ENCODE measurements at places on chromosomes 11 and 22.
A peak's percentile ranks its signal among the peaks of the same experiment; 100 is the strongest.

DNA sequence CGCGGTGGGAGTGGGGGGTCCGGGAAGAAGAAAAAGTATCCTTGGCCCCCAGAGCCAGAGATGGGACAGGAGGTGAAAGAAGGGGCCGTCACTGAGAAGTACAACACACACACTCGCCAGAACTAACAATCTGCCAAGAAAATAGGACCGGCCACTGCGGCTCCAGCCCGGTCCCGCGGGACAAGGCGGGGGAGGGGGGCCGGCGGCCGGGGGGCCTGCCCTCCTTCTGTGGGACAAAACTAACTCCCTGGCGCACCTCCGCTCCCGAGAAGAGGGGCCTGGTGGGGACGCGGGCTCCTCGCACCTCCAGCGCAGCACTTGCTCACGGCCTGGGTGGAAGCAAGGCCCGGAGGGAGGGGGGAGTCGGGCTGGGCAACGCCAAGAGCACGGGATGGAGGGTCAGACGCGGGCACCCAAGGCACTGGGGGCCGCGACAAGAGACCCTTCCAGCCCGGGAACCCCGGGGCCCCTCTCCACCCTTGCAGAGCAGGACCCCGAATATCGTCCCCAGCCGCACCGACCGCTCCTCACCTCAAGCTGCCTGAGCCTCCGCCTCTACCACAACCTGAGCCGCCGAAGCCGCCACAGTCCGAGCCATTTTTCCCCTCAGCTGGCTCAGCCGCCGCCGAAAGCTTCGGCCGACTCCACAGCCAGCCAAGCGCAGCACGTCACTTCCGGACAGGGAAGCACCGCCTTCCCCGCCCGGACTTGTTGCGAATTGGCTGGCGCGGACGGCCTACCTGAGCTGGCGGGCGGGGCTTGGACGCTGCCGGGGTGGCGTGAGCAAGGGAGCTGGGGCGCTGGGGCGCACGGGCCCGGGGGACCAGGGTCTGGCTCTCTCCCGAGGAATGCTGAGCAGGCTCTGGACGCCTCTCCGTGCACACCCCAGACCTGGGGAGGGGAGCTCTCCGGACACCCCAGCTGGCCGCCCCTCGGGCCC is at the start of gene PIK3C2A:
Gene PIK3C2A, minus strand, starts transcription at position 670 of the 940 bp plus-strand sequence. CDS start 38,245 bp downstream, outside the sequence.
- DNase-seq = peak; percentile 90
- peaks cover 13% of the 10 kb centered on the region for H3K4me1 ChIP-seq
- no peaks in the 10 kb centered on the region for H3K36me3 ChIP-seq
- H3K4me3 ChIP-seq = peak within 1 kb of the TSS; percentile 100

GRCh38 chr11:34194576-34195335 is 89.3 kb downstream of the NAT10 start:
- no peak for DNase-seq
- no peak overlapping the region for H3K4me3 ChIP-seq
- no peak overlapping the region for H3K27ac ChIP-seq
- H3K36me3 ChIP-seq = no peaks in the 10 kb centered on the region
- no peaks in the 10 kb centered on the region for H3K4me1 ChIP-seq

GRCh38 chr11:120389693-120390584 is 53.7 kb downstream of the ARHGEF12 start:
- no peak for DNase-seq
- H3K36me3 ChIP-seq = no peaks in the 10 kb centered on the region
- H3K4me1 ChIP-seq = no peaks in the 10 kb centered on the region

- no peaks in the 10 kb centered on the region for H3K27me3 ChIP-seq
- H3K36me3 ChIP-seq = no peaks in the 10 kb centered on the region
- no peak overlapping the region for H3K4me3 ChIP-seq
- DNase-seq = no peak
- H3K4me1 ChIP-seq = no peaks in the 10 kb centered on the region
- H3K27ac ChIP-seq = no peak overlapping the region
Observed at GRCh38 chr22:34866495-34867131, 199.3 kb upstream of the ISX start.

DNA sequence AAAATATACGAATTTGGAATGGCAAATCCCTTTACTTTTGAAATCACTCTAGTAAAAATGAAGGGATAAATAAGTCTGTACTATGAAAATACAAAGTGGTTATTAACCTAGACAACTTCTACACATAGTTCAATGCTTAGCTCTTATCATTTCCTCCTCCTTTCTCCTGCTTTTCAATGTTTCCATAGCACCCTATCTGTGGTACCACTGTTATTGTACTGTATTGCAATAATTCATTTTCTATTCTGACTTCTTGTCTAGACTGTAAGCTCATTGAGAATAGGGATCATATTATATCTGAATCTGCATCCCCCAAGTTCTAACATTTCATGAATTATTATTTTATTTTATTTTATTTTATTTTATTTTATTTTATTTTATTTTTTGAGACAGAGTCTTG is 251.4 kb downstream of the TTC28 start:
- peaks cover 3% of the 10 kb centered on the region for H3K27me3 ChIP-seq
- H3K27ac ChIP-seq = no peak overlapping the region
- no peaks in the 10 kb centered on the region for H3K36me3 ChIP-seq

DNA sequence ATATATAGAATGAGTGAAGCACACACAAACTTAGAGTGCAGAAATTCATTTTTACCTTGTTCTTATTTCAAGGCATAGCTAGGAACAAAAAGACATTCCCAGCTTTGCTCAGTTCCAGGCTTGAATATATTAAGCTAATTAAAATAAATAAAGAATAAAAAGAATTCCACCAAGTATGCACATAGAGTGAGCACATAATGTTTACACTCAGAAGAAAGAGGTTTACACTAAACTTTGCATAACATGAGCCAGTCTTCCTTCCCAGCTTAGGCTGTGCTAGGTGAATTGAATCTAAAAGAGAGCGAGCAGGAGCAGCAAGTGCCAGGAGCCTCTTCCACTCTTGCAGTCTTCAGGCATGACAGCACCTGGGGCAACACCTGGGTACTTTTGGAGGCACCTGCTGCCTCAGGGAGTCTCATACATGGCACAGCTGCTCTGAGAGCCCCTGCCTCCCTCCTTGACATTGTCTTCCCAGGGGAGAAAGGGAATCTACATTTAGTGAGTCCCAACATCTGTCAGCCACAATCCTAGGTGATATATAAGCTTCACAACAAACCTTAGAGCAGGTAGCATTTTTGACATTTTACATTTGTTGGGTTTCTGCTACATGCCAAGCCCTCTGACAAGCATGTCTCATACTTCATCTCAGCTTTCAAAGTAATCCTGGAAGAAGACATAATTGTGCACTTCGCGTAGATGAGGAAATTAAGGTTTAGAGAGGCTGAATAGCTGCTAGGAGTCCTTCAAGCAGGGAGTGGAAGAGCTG is 732.7 kb upstream of the TENM4 start:
- H3K27ac ChIP-seq = no peak overlapping the region
- no peaks in the 10 kb centered on the region for H3K27me3 ChIP-seq
- DNase-seq = no peak
- H3K4me1 ChIP-seq = no peaks in the 10 kb centered on the region

- H3K27me3 ChIP-seq = no peaks in the 10 kb centered on the region
- H3K36me3 ChIP-seq = no peaks in the 10 kb centered on the region
- DNase-seq = no peak
- no peaks in the 10 kb centered on the region for H3K4me1 ChIP-seq
Observed at GRCh38 chr11:115982666-115983065, 478.5 kb upstream of the CADM1 start.

GRCh38 chr11:118054712-118055640 is 21.9 kb upstream of the TMPRSS4 start:
- peaks cover 30% of the 10 kb centered on the region for H3K4me1 ChIP-seq
- DNase-seq = no peak
- peaks cover 16% of the 10 kb centered on the region for H3K27me3 ChIP-seq
- H3K27ac ChIP-seq = no peak overlapping the region
- H3K4me3 ChIP-seq = no peak overlapping the region
- H3K36me3 ChIP-seq = no peaks in the 10 kb centered on the region

- peaks cover 14% of the 10 kb centered on the region for H3K36me3 ChIP-seq
- H3K4me3 ChIP-seq = no peak overlapping the region
- H3K27me3 ChIP-seq = no peaks in the 10 kb centered on the region
- no peak for DNase-seq
Observed at GRCh38 chr11:34445956-34446355, 7.2 kb downstream of the CAT start.

DNA sequence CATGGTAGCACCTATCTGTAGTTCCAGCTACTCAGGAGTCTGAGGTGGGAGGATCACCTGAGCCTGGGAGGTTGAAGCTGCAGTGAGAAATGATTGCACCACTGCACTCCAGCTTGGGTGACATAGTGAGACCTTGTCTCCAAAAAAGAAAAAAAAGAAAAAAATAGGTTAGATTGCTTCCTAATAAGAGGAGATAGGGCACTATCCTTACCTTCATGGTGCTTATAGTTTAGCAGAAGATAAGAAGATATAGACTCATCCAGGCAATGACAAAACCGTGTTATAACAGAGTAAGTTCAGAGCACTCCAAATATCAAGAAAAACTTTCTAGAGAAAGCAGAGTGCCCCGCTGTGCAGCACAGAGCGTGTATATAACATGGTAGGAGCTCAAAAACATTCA is 42.1 kb downstream of the RRP8 start:
- H3K36me3 ChIP-seq = peaks cover 8% of the 10 kb centered on the region
- H3K4me3 ChIP-seq = no peak overlapping the region
- H3K4me1 ChIP-seq = no peaks in the 10 kb centered on the region
- H3K27me3 ChIP-seq = no peaks in the 10 kb centered on the region
- no peak for DNase-seq

DNA sequence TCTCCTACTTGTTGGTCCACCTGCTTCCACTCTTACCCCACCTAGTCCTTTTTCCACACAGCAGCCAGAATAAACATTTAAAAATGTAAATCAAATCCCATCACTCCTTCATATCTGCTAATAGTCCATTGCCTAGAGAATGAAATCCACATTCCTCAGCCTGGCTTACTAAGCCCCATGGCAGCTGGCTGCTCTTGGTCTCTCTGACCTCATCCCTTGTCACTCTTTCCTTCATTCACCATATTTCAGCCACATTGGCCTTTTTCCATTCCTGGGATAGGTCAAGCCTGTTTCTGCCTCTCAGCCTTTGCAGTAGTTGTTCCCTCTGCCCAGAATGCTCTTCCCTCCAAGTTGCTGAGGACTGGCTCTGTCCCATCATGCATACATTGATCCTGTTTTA is 512.8 kb downstream of the INSC start:
- H3K27ac ChIP-seq = no peak overlapping the region
- no peaks in the 10 kb centered on the region for H3K4me1 ChIP-seq
- no peaks in the 10 kb centered on the region for H3K36me3 ChIP-seq
- H3K27me3 ChIP-seq = peaks cover 2% of the 10 kb centered on the region
- no peak overlapping the region for H3K4me3 ChIP-seq
- DNase-seq = no peak

DNA sequence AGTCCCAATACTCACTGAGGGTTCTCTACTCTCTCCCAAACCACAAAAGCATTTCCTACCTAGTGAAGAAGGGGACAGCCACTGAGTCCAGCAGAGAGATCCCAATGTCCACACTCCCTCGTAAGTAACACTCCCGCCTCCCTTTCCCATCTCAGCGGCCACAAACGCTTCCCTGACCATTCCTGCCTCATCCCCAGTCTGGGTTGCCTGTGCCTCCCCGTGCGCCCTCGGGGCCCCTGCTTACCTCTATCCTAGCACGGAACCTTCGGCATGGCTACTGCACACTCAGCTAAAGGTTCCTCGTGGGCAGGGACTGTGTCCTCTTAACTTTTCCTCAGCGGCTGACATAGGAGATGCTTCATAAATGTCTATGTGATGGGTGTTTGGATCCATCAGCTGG is 1.5 kb downstream of the UPK2 start:
- no peak for DNase-seq
- H3K4me3 ChIP-seq = no peak overlapping the region
- peaks cover 35% of the 10 kb centered on the region for H3K27me3 ChIP-seq

GRCh38 chr22:37289156-37289735 is 6.9 kb downstream of the CYTH4 start:
- H3K4me1 ChIP-seq = peaks cover 2% of the 10 kb centered on the region
- DNase-seq = no peak
- no peaks in the 10 kb centered on the region for H3K27me3 ChIP-seq
- peaks cover 77% of the 10 kb centered on the region for H3K36me3 ChIP-seq
- H3K4me3 ChIP-seq = no peak overlapping the region

- peak overlapping the region; percentile 100 for H3K27ac ChIP-seq
- peaks cover 41% of the 10 kb centered on the region for H3K4me1 ChIP-seq
- H3K36me3 ChIP-seq = no peaks in the 10 kb centered on the region
- no peak for DNase-seq
Observed at GRCh38 chr11:62842171-62842741, 2.9 kb upstream of the WDR74 start.

DNA sequence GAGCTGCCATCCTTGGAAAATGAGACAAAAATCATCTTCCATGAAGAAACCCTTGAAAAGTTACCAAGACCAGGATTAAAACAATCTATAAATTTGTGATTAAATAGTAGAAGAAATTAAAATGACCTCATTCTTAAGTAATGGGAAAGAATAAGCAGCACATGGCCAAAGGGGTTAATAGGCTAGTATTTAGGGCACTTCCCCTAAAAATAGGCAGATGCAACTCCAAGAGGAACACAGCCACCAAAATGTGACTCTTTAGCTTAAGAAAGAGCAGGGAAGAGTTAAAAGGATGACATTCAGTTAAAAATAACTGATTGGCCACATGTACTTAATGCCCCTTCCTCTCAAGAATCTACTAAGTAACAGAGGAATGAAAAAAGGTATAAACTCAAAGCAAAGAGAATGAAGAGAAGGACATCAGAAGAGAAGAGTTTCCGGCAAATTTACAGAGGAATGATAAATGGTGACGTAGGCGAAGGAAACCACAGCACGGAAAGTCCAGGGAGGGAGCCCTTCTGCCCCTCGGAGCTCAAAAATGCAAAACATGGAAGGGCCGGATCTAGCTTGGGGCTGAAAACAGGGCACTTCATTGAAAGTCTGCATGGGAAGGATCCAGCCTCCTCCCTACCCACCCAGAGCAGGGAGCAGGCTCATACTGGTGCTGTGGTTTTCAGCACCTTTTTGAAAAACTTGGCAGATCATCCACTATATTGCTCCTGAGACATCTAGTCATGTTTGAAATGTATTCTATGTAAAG is 17.8 kb downstream of the SCUBE2 start:
- no peak overlapping the region for H3K27ac ChIP-seq
- DNase-seq = no peak
- H3K27me3 ChIP-seq = no peaks in the 10 kb centered on the region
- no peak overlapping the region for H3K4me3 ChIP-seq

- no peak overlapping the region for H3K27ac ChIP-seq
- no peaks in the 10 kb centered on the region for H3K27me3 ChIP-seq
- no peak for DNase-seq
- H3K36me3 ChIP-seq = no peaks in the 10 kb centered on the region
Observed at GRCh38 chr11:25200925-25201324, 704.1 kb downstream of the LUZP2 start.

- H3K36me3 ChIP-seq = peaks cover 30% of the 10 kb centered on the region
- no peak overlapping the region for H3K4me3 ChIP-seq
- no peaks in the 10 kb centered on the region for H3K27me3 ChIP-seq
Observed at GRCh38 chr22:31618057-31618456, 44.0 kb downstream of the PISD start.

DNA sequence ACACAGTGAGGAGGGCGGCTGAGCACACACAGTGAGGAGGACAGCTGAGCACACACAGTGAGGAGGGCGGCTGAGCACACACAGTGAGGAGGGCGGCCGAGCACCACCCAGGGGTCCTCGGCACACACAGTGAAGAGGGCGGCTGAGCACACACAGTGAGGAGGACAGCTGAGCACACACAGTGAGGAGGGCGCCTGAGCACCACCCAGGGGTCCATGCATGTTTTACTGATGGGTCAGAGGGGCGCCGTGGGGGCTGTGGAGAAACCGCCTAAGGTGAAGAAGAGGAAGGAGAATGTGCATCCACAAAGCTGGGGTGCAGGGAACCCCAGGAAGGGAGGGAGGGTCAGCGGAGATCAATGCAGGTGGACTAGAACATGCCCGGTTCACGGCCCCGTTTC is 461.8 kb downstream of the BRD1 start:
- H3K27ac ChIP-seq = no peak overlapping the region
- no peaks in the 10 kb centered on the region for H3K27me3 ChIP-seq
- no peaks in the 10 kb centered on the region for H3K4me1 ChIP-seq
- no peaks in the 10 kb centered on the region for H3K36me3 ChIP-seq

- no peak overlapping the region for H3K27ac ChIP-seq
- no peak overlapping the region for H3K4me3 ChIP-seq
- peaks cover 27% of the 10 kb centered on the region for H3K4me1 ChIP-seq
Observed at GRCh38 chr22:20852076-20852475, 6.5 kb downstream of the PI4KA start.
